Retinal pigment epithelial cell (primary cell): ENCODE measurements at places on chromosomes 6 and 20.

DNA sequence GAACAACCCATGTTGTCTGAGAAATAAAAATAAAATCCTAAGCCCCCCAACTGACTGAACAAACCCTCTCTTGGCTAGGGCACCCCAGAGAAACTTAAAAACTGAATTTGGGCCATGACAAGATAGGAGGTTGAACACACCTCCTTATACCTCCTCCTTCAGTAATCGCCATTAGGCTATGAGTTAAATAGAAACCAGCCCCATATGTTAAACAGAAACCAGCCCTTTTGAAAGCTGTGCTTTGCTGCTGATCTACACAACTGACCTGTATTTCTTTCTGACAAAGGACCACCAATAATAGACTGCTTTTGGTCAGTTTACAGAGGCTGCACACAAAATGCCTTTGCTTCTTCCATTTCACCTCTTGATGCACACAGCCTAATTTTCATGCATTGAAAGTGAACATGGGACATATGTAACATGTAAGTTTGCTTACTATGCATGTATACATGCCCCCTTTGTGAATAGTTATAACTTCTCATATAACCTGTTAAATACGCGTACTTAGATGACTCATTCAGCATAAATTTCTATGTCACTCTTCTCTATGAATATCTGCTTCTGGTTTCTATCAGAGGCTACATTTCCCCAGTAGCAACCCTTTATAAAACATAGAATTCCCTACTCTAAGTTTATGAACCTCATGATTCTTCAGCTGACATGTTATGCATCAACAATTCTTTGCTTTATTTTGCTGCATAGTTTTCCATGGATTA lies 462.9 kb downstream of the COL12A1 start:
- DNase-seq: no peak

DNA sequence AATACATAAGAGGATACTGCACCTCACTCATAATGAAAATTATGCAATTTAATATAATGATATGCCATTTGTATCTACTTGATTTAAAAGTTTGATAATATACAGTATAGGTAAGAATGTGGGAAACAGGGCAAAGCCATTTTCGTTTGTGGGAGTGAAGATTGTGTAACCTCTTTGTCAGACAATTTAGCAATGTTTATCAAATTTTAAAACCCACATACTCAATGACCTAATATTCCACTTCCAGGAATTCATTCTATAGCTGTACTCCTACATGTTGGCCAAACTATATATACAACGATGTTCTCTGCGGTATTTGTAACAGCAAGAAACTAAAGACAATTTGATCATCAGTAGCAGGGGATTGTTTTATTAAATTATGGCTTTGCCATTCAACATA lies 17.8 kb upstream of the FKBP5 start:
- no peak for DNase-seq

DNA sequence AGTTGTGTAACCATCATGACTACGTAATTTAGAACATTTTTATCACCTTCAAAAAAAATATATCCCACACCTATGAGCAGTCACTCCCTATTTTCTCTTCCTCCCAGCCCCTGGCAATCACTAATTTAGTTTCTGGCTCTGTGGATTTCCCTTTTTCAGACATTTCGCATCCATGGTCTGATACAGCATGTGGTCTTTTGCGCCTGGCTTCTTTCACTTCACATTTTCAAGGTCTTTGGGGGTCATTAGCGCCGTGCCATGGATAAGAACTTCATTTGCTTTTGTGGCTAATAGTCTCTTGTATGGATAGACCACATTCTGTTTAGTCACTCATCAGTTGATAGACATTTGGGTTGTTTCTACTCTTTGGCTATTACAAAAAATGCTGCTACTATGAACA lies 44.9 kb upstream of the DUSP22 start:
- DNase-seq: no peak

- no peak for DNase-seq
Measured at GRCh38 chr6:39130691-39131090, 15.7 kb upstream of the SAYSD1 start.

DNA sequence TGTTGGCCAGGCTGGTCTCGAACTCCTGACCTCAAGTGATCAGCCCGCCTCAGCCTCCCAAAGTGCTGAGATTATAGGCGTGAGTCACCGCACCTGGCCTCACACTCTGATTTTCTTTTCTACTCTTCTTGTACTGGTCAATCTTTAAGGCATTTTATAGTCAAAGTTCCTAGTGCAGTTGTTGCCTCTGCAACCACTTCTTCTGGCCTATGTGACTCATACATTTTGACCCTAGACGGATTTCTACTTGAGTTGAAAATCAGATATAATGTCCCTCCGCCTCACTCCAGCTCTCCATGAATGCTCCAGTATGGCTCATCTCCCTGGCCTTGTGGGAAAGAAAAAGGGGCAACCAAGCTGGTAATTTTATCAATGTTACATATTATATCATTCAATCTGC lies 42.4 kb downstream of the TNFRSF21 start:
- no peak for DNase-seq

DNA sequence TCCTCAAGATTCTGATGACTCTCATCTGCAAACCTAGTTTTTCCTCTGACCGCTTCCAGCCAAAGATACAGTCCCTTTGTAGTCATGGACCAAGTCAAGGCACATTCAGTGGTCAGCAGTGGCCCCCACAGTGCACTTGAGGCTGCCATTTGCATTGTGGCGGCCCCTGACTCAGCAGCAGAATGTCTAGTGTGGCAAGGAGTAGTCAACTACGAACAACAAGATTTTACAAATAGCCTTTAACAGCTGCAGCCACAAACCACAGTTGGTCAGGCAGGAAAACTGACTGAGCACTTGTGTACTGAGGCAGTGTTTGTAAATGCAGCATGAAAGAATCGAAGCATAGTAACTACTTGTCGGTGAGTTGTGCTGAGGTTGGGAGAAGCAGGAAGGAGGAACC lies 49.6 kb downstream of the SLC2A12 start:
- DNase-seq: no peak

GRCh38 chr6:149990212-149990660 lies 26.5 kb downstream of the ULBP1 start:
- no peak for DNase-seq

GRCh38 chr20:58612121-58612691 lies 38.9 kb upstream of the STX16 start:
- DNase-seq: no peak

- DNase-seq: no peak
Measured at GRCh38 chr6:15170126-15170525, 75.7 kb upstream of the JARID2 start.

GRCh38 chr6:148648754-148649453 lies 97.9 kb upstream of the UST start:
- DNase-seq: no peak

DNA sequence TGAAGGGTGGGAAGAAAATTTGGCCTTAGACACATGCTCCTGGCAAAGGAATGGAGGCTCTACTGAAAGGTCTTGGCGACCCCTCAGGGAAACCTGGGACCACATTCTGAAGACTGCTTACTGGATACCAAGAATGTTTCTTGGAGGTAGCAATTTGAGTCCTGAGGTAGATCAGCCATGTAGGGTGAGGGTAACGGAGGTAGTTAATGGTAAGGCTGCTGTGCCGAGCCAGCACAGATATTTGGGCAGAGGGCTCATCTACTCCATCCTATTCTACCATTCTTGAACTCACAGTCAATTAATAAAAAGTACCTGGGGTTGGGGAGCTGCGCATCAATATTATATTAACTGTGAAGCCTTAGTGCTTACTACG lies 401 bp upstream of the PHF3 start:
- DNase-seq: no peak

DNA sequence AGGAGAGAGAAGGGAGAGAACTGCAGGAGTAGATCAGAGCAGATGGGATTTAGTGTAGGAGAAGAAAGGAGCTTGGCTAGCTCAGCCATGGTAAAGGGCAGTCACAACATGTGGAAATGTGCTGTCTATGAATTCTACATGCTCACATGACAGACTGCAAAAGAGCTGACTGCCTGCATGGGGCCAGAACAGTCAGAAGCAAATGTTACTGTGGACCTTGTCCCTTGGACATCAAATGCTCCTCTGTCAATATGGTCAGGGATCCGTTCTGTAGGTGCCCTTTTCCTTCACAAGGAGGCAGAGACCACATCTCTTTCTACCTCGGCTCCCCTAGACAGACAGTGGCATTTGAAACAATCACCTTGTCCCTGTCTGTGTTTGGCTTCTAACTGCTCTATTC lies 46.6 kb upstream of the HIVEP1 start:
- DNase-seq: no peak

DNA sequence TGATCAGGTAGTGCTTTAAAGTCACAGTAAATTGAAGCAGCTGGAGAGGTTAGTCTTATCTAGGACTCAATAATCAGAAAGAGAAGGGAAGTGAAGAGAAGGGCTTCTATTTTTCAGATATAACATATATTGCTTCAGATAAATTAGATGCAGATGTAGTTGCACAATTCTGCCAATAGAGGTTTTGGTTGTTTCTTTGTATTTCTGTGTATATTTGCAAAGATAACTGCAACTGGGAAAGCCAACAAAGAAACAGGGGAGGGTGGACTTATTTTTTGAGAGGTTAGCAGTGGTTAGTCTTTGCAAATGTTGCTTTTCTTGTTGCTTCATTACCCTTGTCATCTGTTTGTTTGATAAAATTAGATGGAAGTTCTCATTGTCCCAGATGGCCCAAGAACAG lies 106.6 kb downstream of the ADGRG6 start:
- DNase-seq: no peak

GRCh38 chr6:143225929-143226328 lies 165.2 kb downstream of the AIG1 start:
- DNase-seq: no peak

DNA sequence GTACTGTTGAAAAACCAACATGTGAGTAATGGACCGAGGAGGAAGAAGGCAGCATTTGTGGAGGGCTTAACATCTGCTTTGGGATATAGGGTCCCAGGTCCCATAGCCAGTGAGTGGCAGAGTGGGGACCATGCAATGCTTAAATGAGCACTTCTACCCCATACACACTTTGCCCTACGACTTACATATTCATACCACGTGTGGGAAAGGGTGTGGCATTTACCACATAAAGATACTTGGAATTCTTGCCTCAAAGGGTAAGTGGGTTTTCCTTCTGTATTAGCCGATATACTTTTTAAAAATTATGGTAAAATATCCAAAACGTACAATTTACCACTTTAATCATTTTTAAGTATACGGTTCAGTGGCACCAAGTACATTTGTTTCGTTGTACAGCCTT lies 199.3 kb downstream of the BACH2 start:
- DNase-seq: no peak

DNA sequence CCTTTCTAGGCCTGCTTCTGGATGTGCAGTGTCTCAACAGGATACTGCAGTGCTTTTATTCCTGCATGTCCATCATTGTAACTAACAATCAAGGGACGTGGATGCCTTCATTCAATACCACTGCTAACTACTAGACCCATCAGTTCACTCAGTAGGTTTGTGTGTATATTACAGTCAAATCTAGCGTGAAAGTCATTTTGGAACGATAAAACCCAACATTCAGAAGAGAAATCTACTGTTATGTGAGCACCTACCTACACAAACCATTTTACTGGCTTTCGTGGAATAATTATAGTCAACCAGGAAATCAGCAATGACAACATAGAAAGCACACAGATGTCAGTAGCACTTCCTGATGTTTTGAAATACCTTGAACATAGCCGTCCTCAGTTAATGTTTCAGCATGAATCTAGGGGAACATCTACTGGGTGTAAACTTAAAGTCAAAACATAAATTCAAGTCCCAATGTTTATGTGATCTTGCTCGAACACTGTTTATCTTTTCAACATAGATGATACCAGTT lies 270.6 kb downstream of the FARS2 start:
- DNase-seq: no peak

DNA sequence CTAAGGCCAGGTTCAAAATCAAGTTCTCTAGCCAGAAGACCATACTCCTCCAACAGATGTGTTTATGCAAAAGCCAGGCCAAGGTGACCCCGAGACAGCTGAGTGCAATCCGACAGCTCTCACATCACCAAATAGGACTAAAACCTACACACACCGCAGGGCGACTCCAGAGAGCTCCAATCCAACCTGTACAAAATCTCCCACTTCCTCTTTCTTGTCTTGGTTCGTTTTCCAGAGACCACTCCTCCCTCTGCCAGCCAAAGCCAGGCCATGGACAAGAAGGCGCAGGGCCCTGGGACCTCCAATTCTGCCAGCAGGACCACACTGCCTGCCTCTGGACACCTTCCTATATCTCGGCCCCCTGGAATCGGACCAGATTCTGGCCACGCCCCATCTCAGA lies 11.5 kb upstream of the NOP56 start:
- DNase-seq: no peak

DNA sequence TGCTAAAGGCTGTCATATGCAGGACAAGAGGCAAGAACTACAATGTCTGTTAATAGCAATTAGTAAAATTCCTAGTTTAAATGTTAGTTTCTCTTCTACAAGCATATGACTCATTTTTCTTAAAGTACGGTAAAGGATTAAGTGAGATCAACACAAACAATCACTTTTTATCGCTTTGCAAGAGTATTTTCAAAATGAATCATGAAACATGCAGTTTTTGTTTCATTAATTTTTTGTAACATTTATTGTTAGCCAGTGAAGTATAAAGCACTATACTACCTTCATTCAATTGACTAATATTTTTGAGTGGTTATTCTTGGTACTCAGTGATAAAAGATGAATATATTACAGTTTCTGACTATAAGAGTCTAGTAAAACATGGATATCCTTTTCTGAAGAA lies 138.6 kb downstream of the AHI1 start:
- peak; percentile 41 for DNase-seq

DNA sequence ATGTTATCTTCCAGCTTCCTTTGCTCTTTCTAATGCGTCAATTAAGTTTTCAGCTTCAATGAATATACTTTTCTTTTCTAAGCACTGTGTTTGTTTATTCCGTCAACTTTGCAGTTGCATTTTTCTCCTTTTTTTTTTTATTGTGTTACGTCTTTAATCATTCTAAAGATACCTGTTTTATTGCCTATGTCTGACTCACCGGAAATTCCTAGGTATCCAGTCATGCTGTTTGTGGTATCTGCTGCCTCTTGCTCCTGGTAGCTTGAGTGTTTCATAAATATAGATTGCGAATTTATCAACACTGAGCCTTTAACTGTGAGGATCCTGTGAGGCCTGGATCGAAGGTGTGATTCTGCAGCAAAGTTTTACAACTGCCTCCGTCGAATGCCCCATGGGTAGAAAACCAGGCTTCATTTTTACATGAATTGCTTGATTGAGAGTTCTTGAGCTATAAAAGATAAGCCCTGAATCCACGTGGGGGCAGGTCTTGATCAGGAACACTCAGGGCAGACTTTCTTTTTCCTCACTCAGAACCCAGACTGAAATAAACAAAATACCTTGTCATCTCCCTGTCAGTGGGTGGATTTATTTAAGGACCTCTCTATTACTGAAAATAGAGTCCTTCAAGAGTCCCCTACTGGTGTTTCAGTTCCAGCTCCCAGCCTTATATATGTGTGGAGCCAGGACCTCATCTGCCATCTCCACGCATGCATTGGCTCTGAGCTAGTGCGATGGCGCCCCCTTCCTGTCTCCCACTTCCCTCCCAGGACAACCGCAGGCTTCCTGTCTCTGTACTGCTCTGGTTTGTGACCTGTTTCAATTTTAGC lies 60.1 kb upstream of the LRRC1 start:
- DNase-seq: peak; percentile 81

GRCh38 chr6:148854096-148854495 lies 107.3 kb downstream of the UST start:
- DNase-seq: no peak

- DNase-seq: no peak
Measured at GRCh38 chr20:50356525-50356885, 153.7 kb upstream of the PTPN1 start.
